ENCODE measurements at places on chromosomes 16 and 17.

DNA sequence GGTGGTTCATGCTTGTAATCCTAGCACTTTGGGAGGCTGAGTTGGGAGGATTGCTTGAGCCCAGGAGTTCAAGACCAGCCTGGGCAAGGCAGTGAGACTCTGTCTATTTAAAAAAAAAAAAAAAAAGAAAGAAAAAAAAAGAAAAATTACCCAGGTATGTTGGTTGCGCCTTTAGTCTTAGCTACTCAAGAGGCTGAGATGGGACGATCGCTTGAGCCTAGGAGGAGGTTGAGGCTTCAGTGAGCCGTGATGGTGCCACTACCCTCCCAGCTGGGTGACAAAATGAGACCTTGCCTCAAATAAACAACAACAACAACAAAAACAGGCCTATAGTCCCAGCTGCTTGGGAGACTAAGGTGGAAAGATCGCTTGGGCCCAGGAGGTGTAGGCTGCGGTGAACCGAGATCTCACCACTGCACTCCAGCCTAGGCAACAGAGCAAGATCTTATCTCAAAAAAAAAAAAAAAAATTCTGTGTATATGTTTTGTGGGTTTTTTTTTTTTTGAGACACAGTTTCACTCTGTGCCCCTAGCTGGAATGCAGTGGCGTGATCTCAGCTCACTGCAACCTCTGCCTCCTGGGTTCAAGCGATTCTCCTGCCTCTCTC, 12.5 kb upstream of the ANKRD40CL start:
- no peak for DNase-seq

- DNase-seq = no peak
Observed at GRCh38 chr16:29651774-29652349, 11.2 kb upstream of the SPN start.

- no peak for DNase-seq
Observed at GRCh38 chr17:35132816-35133550, 9.1 kb downstream of the NLE1 start.

DNA sequence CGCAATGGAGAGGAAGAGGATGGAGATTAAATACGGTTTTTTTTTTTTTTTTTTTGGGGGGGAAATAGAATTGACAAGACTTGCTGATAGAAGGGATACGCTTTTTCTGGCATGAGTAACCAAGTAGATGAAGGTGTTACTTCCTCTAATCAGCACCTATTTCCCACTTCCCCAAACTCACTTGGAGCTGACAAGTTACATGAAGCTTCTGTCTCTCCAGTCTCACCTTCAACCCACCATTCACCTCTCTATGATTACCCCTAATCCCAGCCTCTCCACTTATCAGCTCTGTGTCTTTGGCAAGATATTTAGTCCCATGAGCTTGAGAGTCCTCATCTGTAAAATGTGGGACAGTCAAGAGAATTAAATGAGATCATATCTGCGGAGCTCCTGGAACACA, 185.9 kb upstream of the HS3ST3A1 start:
- DNase-seq = no peak

DNA sequence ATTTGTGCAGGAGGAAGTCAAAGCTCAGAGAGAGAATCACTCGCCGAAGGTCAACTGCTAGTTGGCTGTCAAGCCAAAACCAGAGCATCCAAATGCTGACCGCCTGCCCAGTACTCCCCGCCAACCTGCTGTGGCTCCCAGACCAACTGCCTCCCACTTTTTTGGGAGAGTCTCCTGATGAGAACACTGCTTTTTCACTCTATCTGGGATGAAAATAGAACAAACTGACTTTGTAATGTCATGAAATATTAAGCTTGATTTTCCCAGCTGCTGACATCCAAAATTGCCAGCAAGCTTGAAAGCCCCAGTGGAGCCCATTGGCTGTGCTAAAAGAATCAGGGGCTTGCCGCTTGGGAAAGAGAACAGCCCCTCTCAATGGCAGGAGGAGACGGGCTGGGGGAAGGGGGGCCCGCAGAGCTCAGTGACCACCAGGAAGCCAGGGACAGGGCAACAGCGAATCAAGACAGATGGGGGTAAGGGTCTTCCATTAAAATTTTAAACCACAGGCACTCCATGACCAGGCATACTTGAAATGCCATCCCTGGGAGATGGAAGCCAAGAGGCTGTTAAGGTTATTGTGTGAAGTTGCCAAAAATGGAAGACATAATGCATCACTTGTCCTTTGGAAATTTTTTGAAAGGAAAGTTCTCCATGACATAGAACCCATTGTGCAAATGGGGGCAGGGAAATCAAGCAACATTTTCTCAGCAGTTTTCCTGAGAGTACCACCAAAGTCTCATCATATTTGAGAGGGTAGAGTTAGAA, 125.7 kb upstream of the CDH5 start:
- DNase-seq = no peak

GRCh38 chr16:48907906-48908634, 298.1 kb upstream of the N4BP1 start:
- no peak for DNase-seq

DNA sequence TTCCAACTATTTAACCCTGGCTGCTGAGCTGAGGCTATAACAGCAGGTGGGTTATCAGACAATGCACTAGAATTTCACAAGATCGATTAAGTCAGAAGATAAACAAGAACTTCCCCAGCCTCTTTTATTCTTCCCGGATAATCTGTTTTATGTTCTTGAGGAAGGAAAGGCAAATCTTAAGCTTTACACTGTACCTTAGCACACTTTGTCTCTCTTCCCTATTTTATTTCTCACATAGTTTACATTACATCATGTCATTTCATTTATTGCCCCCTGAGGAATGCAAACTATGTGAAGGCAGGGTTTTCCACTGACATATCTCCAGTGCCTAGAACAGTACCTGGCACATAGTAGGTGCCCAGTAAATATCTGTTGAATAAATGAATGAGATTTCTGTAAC, 139.6 kb downstream of the SKAP1 start:
- no peak for DNase-seq

DNA sequence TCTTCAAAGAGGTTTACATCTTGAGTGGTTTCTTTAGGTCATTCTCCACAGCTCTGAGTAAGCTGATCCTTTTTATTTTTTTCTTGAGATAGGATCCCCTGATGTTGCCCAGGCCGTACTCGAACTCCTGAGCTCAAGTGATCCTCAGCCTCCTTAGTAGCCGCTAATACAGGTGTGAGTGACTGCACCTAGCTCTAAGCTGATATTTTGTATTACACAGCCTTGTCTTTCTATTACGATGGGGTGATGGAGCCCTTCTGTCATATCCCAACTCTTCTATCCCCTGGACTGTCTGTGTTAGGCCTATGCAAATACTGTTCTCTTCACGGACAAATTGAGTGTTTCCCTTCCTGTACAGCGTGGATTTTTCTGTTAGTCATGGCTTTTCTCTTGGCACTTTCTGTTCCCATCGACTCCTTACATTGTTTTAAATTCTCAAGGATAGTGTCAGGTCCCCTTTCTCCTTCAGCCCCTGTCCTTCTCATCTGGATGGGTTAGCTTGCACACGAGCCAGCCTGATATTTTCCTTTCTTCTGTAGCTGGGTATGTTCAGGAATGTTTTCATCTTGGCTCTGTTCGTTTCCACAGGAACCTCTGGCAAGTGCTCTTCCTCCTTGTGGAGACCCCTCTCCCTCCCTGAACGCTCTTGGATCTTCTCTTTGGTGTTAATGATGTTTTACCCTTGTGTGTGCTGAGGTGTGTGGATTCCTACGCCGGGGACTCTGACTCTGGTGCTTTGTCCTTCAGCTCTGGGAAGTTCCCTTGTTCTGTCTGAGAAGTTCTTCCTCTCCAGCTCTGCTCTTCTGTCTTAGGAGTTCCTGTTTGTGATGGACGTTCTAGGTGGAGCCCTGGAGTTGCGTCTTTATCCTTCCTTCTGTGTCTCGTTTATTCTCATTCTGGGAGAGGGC, 2.3 kb downstream of the BANP start:
- no peak for DNase-seq

GRCh38 chr16:368388-369158, 1.8 kb downstream of the MRPL28 start:
- DNase-seq = no peak

DNA sequence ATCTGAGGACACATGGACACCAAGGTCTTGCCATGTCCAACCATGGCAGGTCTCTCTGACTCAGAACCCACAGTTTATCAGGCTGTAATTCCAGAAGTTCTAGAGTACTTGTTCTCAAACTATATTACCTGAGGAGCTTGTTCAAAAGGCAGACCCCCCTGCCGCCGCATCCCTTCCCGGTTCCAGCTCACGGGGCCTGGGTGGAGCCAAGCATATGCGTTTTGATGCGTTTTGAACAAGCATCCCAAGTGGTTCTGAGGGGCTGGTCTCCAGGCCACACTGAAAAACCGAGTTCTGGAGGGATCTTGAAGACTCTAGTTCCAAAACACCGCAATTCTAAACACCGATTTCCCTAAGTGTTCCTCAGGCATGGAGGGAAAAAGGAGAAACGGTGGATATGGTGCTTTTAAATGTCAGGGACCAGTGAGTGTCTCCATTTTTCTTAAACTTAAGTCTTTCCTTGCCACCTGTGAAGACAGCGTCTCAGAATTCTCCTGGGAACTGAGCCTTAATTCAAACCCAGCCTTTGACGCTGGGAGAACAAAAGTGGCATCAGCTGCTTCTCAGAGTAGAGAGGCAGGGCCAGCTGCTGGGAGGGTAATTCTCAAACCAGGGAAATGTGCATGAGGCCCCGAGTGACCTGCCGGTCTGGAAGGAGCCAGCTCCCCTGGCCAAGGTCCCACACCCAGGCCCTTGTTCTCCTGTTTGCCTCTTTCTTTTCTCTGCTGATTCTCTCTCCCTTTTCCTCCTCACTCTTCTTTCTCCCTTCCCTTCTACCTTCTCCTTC, 84.4 kb upstream of the PLCG2 start:
- no peak for DNase-seq

GRCh38 chr16:81283044-81283443, 31.7 kb upstream of the GAN start:
- DNase-seq = no peak

GRCh38 chr17:81015136-81015535, 19.8 kb upstream of the BAIAP2 start:
- DNase-seq = no peak

GRCh38 chr17:67050471-67051154, 6.3 kb downstream of the CACNG1 start:
- DNase-seq = no peak

- no peak for DNase-seq
Observed at GRCh38 chr17:79832218-79833109, 6.8 kb downstream of the CBX4 start.
